Stimulated activated CD8-positive, alpha-beta memory T cell treated with anti-CD3 and anti-CD28 coated beads, Interleukin-4, amount 100 ng/mL, for 48 hours (primary cell): ENCODE measurements at places on chromosomes 3 and 15.

- no peak for DNase-seq
These were observed 93.4 kb downstream of the CHSY1 start for GRCh38 chr15:101158166-101159095.

DNA sequence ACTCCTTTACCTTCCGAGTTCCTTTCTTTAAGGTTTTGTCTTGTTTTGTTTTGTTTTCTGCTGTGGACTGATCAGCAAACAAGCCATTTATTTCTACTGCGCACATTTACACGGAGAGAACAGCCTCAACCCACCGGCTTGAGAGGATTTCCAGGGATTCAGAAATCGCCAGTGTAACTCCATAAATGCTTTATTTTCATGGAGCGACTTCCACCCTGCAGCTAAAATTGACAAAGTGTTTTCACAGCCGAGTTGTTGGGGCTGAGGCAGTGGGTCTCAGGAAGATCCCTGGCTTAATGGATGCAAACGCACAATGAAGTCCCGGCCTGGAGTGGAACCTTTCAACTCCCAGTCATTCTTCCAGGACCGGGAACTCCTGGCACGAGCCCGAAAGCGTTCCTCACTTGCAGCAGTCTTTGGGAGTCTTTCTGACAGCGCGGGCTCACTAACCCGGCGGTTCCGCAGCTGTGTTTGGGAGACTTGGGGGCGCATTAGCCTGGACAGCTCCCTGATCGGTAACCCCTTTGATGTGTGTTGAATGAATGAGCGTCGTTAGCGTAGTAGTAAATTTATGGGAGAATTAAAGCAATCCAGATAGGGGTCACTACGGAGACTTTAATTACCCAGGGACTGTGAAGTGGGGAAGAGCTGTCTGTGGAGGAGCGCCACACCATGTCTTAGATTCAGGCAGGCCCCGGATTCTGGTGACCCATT, 785 bp upstream of the MYRIP start:
- DNase-seq, result no peak

DNA sequence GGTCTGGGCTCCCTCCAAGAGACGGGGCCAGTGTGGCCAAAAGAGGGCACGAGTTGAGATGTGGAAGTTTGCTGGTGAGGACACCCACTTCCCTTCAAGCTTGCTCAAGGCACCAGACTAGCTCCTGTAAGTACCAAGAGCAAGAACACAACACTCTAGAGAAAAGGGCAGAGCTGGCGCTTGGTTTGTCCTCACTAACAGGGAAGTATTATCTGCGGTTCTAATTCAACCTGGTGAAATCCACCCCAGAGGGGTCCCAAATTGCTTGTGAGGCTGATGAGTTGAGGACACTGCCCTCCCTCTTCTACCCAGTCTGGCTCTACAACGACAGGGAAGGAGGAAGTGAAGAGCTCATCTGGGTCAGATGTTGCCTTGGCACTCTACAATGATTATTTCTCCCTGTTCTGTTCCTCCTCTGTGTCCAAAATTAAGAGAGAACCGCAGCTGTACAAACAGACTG, 16.9 kb upstream of the FSIP1 start:
- DNase-seq, result no peak

DNA sequence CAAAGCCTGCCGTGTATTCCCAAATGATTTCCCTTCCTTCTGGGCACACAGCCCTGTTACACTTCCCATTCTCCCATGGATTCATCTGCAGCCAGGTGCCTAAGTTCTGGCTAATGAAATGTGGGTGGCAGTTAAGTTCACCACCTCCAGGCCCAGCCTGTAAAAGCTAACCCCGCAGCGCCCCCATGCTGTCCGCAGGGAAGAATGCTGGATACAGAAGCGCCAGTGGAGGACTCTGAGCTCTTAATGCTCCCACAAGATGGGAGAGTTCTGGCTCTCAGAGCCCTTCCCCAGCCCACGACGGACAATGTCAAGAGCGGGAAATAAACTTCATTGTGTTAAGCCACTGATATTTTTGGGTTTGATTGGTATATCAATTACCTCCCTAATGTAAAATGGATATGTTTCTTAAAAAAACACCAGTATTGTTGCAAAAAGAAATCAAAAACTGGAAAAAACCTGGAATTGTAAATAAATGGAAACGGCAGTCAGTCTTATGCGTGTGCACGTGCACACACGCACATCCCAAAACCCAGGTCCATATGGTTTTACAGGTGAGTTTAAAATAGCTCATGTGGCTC, 37.7 kb upstream of the FGD5 start:
- DNase-seq, result peak; percentile 58

- no peak for DNase-seq
These were observed 463.1 kb downstream of the TBL1XR1 start for GRCh38 chr3:176734146-176734545.

- no peak for DNase-seq
These were observed 90.1 kb upstream of the ARL6 start for GRCh38 chr3:97674461-97674860.

DNA sequence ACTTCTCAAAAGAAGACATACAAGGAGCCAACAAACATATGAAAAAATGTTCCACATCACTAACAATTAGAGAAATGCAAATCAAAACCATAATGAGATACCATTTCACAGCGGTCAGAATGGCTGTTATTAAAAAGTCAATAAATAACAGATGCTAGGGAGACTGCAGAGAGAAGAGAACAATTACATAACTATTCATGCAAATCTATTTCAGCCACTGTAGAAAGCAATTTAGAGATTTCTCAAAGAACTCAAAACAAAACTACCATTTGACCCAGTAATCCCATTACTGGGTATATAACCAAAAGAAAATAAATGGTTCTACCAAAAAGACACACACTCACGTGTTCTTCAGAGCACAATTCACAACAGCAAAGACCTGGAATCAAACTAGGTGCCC, 116.3 kb downstream of the VPS13C start:
- no peak for DNase-seq

GRCh38 chr15:89095556-89095955, 7.3 kb downstream of the ABHD2 start:
- DNase-seq, result no peak

GRCh38 chr15:28178290-28178689, 79.2 kb upstream of the OCA2 start:
- no peak for DNase-seq

DNA sequence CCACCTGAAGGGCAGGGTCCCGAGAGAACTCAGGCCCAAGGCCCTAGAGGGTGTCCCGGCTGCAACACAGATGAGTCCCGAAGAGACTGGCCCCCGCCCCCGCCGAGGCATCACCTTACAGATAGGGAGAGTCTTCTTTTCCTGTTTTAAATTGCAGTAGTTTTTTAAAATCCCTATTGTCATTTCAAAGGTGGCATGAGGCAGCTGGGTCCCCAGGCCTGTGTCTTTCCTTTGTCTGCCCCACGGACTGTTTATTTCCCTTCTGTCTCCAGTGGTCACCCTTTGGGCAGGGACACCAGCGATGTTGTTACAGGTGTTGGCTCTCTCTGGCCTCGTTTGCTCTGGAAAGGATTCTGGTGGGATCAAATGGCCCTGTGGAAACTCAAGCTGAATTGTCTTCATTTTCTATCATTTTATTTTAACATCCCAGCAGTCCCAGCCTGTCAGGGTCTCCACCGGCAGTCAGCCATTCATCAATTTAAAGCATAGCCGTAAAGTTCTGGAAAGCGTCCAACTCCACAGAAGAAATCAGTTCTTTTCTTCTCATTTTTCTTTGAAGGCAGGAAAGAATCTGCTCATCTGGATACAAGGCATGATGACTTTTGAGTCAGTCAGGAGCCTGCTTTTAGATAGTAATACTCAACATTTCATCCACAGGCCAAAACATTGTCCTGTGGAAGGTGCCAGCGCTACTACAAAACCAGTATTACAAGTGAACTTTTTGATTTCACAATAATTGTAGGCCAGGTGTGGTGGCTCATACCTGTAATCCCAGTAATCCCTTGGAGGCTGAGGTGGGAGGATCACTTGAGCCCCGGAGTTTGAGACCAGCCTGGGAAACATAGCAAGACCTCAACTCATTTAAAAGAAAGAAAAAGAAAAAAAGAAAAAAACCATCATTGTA, 96.2 kb downstream of the HES1 start:
- DNase-seq, result no peak

GRCh38 chr15:52181938-52182780, 9.0 kb downstream of the GNB5 start:
- DNase-seq, result no peak

- DNase-seq, result no peak
These were observed 216.1 kb downstream of the OPA1 start for GRCh38 chr3:193809106-193809505.

DNA sequence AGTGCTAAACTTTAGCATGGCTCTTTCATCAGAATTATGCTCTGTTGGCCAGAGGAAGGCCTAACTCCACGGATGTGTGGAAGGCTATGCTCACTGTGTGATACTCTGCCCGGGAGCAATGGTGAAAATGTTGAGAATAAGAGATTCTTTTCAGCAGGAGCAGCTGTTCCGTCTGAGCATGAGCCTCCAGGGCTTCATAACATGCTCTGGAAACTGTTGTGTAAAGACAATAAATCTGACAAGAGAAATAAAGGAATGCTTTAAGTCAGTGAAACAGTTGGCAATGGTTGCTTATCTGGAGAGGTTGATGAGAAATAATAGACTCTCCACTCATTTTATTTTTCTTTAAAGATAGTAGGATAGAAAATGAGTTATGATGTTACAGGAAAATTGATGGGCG, 269.8 kb downstream of the DIPK2A start:
- no peak for DNase-seq
